ENCODE measurements at places on chromosomes 3 and 15.

- no peak overlapping the region for H3K27ac ChIP-seq
- H3K36me3 ChIP-seq, result no peaks in the 10 kb centered on the region
- no peaks in the 10 kb centered on the region for H3K27me3 ChIP-seq
These were observed 14.5 kb upstream of the DCP1A start for GRCh38 chr3:53361852-53362251.

DNA sequence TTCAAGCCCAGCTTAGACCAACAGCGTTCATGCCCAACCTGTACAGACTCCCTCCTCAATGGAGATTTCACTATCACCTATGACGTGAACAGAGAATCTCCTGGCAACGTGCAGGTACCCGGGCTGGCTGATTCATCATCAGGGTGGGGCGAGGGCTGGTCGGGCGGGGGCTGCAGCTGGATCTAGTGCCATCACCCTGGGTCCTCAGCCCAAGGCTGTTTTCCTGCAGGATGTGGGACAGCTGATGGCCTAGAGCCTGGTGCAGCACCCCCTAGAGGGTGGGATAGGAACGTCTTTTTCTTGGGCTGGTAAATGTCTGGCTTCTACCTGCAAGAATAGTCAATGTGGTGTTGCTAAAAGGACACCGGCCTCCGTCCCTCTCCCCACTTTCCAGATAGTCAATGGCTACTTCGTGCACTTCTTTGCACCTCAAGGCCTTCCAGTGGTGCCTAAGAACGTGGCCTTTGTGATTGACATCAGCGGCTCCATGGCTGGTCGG is 4.4 kb downstream of the ITIH3 start:
- H3K27ac ChIP-seq, result no peak overlapping the region
- H3K27me3 ChIP-seq, result no peaks in the 10 kb centered on the region
- H3K4me3 ChIP-seq, result no peak overlapping the region
- DNase-seq, result no peak
- no peaks in the 10 kb centered on the region for H3K36me3 ChIP-seq
- peaks cover 3% of the 10 kb centered on the region for H3K4me1 ChIP-seq

- no peak for DNase-seq
- H3K4me1 ChIP-seq, result no peaks in the 10 kb centered on the region
These were observed 542.3 kb upstream of the ROBO2 start for GRCh38 chr3:76497636-76498035.

- peak overlapping the region; percentile 79 for H3K27ac ChIP-seq
- H3K36me3 ChIP-seq, result no peaks in the 10 kb centered on the region
- no peak overlapping the region for H3K4me3 ChIP-seq
- H3K27me3 ChIP-seq, result no peaks in the 10 kb centered on the region
These were observed 25.9 kb upstream of the CDV3 start for GRCh38 chr3:133547432-133548041.

- DNase-seq, result peak; percentile 60
- H3K27me3 ChIP-seq, result no peaks in the 10 kb centered on the region
- H3K36me3 ChIP-seq, result peaks cover 9% of the 10 kb centered on the region
- no peak overlapping the region for H3K27ac ChIP-seq
These were observed 12.6 kb upstream of the LMAN1L start for GRCh38 chr15:74799856-74800558.

GRCh38 chr3:31999907-32000439 is 18.4 kb downstream of the ZNF860 start:
- H3K27ac ChIP-seq, result no peak overlapping the region
- no peak for DNase-seq
- peaks cover 7% of the 10 kb centered on the region for H3K27me3 ChIP-seq
- peaks cover 6% of the 10 kb centered on the region for H3K4me1 ChIP-seq
- no peaks in the 10 kb centered on the region for H3K36me3 ChIP-seq

DNA sequence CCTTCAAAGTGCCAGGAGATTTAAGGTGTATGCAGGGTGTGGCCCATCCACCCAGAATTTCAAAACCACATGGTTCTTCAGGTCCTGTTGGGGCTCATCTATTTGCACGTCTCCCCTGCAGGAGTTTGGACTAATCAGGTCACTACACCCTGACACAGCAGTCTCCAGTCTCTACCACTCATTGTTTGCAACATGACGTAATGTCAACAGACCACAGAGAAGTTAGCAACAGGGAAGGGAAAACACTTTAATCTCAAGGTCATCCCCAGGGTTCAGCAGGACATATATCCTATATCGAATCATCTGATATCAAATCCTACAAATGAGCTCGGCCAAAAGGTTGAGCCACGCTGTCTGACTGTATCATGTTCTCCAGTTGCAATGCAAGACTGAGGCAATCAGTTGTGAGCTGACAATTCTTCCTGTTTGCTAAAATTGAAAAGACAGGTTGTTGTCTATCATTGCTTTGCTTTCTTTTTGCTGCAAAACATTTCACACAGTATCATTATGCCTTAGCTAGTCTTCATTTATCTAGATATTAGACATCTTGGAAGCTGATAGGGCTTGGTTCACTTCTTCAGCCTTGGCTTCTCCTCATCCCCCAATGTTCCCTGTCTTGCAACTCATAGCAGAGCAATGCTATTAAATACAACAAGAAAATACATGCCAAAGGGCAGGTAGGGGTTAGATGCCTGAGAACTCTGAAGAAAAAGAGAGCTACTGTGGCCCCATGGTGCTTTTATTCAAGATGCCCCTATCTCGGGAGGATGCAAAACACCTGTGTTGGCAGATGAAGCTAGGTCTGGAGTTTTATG is 13.4 kb upstream of the LEKR1 start:
- peaks cover 7% of the 10 kb centered on the region for H3K27me3 ChIP-seq
- H3K36me3 ChIP-seq, result no peaks in the 10 kb centered on the region
- H3K4me3 ChIP-seq, result no peak overlapping the region
- H3K27ac ChIP-seq, result peak overlapping the region; percentile 33
- H3K4me1 ChIP-seq, result peaks cover 28% of the 10 kb centered on the region

DNA sequence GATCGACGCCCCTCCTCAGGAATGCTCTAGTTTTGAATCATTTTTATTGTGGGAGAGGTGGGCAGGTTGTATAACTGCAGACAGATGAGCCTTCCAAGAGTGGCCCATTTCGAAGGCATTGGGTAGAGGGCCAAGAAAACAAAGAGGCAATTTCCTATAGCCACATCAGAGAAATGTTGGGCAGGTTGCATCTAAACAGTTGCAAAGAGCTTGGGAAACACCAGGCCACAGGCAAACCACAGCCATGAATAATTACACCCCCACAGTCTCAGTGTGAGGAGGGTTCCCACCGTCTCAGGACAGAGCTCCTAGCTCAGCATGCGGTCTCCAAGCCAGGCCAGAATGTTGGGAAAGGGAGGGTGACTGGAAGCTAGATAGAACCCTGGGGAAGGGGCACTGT is 257.3 kb downstream of the ABHD5 start:
- H3K36me3 ChIP-seq, result no peaks in the 10 kb centered on the region
- no peaks in the 10 kb centered on the region for H3K4me1 ChIP-seq

DNA sequence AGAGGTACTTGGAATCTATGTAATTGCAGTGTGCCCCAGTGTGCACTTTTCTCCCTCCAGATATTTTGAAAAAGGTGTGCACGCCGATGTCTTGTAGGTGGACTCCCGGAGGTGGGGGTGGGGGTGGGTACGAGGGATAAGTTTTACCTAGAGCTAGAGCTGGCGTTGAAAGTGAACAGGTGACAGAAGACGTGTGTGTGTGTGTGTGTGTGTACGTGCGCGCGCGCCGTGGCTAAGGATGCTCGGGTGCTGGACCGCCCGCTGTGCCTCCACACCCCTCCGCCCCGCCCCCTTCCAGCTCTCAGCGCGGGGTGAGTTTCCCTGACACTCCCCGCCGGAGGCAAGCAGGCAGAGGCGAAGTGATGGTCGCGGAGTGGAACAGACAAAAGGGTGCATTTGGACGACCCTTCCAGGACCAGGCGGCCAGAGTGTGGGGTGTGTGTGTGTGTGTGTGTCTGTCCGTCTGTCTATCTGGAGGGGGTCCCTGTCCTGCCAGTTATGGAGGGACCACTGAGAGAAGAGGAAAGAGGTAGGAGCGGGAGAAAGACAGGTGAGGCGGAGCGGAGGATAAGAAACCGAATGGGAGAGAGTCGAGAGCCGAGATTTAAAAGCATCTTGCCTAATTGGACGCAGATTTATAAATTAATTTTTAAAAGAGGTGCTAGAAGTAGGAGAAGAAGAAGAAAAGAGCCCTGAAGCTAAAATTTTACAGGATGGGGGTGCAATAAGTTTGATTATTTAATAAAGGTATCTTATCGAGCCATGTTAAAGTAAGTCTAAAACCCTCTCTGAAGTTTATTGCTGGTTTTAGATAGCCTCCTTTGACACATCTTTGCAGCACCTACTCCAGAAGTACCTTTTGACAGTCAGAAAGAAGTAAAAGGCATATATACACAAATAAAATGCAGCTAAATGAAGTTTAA is 335.8 kb upstream of the THRB start:
- DNase-seq, result peak; percentile 21
- H3K4me1 ChIP-seq, result peaks cover 10% of the 10 kb centered on the region
- no peaks in the 10 kb centered on the region for H3K36me3 ChIP-seq
- peaks cover 76% of the 10 kb centered on the region for H3K27me3 ChIP-seq
- H3K27ac ChIP-seq, result peak overlapping the region; percentile 51
- peak overlapping the region; percentile 72 for H3K4me3 ChIP-seq

- H3K36me3 ChIP-seq, result no peaks in the 10 kb centered on the region
- no peak overlapping the region for H3K27ac ChIP-seq
- DNase-seq, result no peak
- no peaks in the 10 kb centered on the region for H3K27me3 ChIP-seq
These were observed 12.4 kb upstream of the ABHD2 start for GRCh38 chr15:89075846-89076245.

- peaks cover 23% of the 10 kb centered on the region for H3K27me3 ChIP-seq
- H3K4me3 ChIP-seq, result no peak overlapping the region
- DNase-seq, result no peak
- no peak overlapping the region for H3K27ac ChIP-seq
These were observed 40.0 kb downstream of the FMN1 start for GRCh38 chr15:33154351-33155166.

GRCh38 chr3:170485696-170486095 is 67.0 kb downstream of the CLDN11 start:
- DNase-seq, result no peak
- peaks cover 9% of the 10 kb centered on the region for H3K27me3 ChIP-seq
- peaks cover 4% of the 10 kb centered on the region for H3K4me1 ChIP-seq
- no peak overlapping the region for H3K27ac ChIP-seq
- H3K36me3 ChIP-seq, result no peaks in the 10 kb centered on the region
- no peak overlapping the region for H3K4me3 ChIP-seq

DNA sequence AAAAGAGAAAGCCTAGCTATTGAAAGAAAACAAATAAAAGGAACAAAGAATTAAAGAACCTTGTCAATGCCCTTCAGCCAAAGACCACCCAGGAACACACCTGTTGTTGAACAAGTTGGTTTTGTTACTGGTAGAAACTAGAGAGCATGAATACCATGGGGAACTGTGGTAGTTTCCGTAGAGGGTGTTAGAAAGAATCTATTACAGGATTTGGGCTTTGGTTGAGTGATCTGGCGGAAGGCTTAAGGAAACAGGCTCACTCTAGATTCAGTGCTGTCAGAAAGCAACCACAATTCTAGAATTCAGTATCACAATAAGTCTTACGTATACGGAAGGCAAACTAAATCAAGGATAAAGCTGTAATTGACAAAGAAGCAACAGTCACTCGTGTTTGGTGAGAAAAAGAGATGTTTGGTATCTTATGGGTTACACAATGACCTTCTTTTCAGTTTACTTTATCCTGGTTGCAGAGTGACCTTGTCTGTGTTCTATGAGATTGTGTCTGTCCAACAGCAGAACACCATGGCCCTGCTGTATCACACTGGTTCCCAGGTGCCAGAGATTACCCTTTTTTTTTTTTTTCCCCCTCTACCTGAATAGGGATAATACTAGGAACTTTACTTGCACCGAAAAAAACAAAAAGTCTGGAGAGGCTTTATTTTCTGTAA is 265.9 kb downstream of the SHQ1 start:
- no peaks in the 10 kb centered on the region for H3K36me3 ChIP-seq
- H3K27me3 ChIP-seq, result no peaks in the 10 kb centered on the region
- peaks cover 22% of the 10 kb centered on the region for H3K4me1 ChIP-seq
- H3K27ac ChIP-seq, result peak overlapping the region; percentile 54
- no peak for DNase-seq
- no peak overlapping the region for H3K4me3 ChIP-seq

- H3K27me3 ChIP-seq, result no peaks in the 10 kb centered on the region
- DNase-seq, result no peak
- H3K36me3 ChIP-seq, result peaks cover 7% of the 10 kb centered on the region
- no peak overlapping the region for H3K4me3 ChIP-seq
These were observed 34.9 kb downstream of the LINS1 start for GRCh38 chr15:100566850-100567628.

GRCh38 chr15:89851673-89852341 is 37.2 kb upstream of the ANPEP start:
- no peaks in the 10 kb centered on the region for H3K27me3 ChIP-seq
- no peak overlapping the region for H3K4me3 ChIP-seq
- peaks cover under 1% of the 10 kb centered on the region for H3K4me1 ChIP-seq
- no peak overlapping the region for H3K27ac ChIP-seq
- peaks cover 33% of the 10 kb centered on the region for H3K36me3 ChIP-seq

GRCh38 chr15:70337277-70338186 is 239.8 kb upstream of the TLE3 start:
- H3K4me3 ChIP-seq, result no peak overlapping the region
- no peaks in the 10 kb centered on the region for H3K4me1 ChIP-seq
- H3K27ac ChIP-seq, result no peak overlapping the region

DNA sequence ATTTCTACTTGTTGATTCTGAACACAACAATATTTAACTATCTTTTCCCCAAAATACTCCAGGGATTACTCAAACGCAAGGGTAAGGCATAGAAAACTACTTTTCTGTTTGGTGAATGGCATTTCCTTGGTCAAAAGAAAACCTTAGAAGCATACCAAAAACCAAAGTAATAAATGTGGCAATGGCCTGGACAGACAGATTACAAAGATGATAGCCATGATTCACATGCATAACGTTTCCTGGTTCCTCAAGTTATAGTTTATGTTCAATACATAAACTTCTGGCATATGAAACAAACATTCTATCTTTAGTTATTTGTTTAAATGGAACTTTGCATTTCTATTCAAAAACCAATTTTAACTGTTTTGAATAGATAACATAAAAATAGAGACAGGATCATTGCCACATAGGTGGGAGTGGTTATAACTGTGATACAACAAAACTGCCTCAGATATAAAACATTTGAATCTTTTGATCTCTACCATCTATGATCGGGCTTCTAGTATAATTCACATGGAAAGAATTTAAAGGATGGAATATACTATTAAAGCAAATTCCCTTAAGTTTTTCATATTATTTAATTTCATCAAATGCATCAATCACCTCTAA is 32.1 kb downstream of the FOXP1 start:
- DNase-seq, result no peak
- no peak overlapping the region for H3K4me3 ChIP-seq
- H3K27ac ChIP-seq, result no peak overlapping the region

GRCh38 chr3:112334691-112335433 is 1.9 kb downstream of the CD200 start:
- peak overlapping the region; percentile 97 for H3K27ac ChIP-seq
- H3K36me3 ChIP-seq, result peaks cover 6% of the 10 kb centered on the region
- no peak for DNase-seq
- H3K4me1 ChIP-seq, result peaks cover 36% of the 10 kb centered on the region

GRCh38 chr15:36777926-36778325 is 198.5 kb downstream of the CDIN1 start:
- H3K4me3 ChIP-seq, result no peak overlapping the region
- H3K27me3 ChIP-seq, result no peaks in the 10 kb centered on the region
- DNase-seq, result no peak
- H3K4me1 ChIP-seq, result peaks cover 34% of the 10 kb centered on the region

GRCh38 chr15:95459273-95459672 is 871.2 kb upstream of the NR2F2 start:
- no peak for DNase-seq
- H3K4me3 ChIP-seq, result no peak overlapping the region
- peaks cover 9% of the 10 kb centered on the region for H3K27me3 ChIP-seq
- no peak overlapping the region for H3K27ac ChIP-seq
- H3K36me3 ChIP-seq, result no peaks in the 10 kb centered on the region

Data from progenitor cell of endocrine pancreas (in vitro differentiated cells).